ENCODE measurements at places on chromosomes 5 and 9. TPM values are rescaled to one million over a fixed set of nuclear protein-coding genes. Genes with fewer than 3 reads are reported as not detected.

GRCh38 chr9:35603506-35603985, 1.5 kb upstream of the TESK1 start:
- peak; percentile 74 for DNase-seq

DNA sequence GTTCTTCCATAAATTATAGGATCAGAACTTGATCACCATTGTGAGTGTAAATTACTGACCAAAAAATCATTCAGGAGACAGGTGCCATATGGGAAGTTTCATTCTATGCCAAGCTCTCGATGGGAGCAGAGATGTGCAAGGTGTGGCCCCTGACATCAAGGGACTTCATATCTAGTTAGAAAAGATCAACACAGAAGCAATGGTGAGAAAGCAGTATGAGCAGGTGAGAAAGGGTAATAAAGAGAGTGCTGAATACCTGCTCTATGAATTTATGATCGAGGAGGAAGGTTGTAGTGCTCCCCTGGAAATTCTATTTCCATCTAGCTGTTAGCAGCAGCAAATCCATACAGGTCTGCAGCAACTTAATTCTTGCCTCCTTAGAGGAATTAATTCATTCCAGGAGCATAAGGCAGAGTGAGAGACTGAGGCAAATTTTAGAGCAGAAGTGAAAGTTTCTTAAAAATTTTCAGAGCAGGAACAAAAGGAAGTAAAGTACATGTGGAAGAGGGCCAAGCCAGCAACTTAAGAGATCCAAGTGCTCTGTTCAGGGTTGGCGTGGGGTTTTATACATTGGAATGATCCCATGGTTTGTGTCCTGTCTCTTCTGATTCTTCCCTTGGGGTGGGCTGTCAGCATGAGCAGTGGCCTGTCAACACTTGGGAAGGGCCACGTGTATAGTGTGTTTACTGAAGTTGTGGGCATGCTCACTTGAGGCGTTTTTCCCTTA, 181.8 kb downstream of the SAXO1 start:
- DNase-seq = peak; percentile 40

- DNase-seq = peak; percentile 27
These were observed at the start of gene DRD1 for GRCh38 chr5:175444060-175444904. DRD1 (minus strand) TSS chr5:175444182; CDS start chr5:175443099, 1,083 bp downstream.

DNA sequence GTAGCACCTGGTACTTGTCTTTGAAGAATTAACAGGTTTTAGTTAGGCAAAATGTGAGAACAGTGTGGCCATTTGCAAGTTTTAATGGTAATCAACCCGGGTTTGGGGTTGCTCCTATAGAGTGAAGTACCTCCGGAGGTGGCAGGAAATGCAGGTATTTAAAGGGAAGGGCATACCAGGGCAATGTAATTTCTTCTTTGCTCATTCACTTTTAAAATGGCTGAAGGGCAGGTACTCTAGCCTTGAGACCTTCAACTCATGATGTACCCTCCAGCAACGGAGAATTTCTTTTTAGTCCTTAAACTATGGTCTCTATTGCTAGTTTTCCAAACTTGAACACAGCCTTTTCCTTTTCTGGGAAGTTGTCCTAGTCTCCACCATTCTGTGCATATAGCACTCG, 1.3 kb upstream of the HSPA4 start:
- DNase-seq = no peak

DNA sequence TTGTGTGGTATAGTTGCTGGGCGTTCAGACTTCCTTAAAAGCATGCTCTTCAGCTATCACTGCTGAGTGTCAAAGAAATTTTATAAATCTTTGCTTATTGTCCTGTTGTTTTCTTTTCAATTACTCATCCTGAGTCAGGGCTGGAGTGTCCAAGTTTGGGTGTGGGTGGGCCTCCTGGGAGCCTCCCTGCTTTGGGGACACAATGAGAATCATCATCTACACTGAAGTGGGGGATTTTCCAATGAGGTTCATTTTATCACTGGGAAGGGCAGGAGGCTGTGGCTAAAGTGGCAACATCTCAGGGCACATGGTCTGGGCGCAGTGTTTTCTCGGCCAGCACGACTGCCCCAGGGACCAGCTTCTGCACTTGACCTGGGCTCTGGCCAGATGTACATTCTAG, 19.5 kb downstream of the GFPT2 start:
- DNase-seq = no peak

DNA sequence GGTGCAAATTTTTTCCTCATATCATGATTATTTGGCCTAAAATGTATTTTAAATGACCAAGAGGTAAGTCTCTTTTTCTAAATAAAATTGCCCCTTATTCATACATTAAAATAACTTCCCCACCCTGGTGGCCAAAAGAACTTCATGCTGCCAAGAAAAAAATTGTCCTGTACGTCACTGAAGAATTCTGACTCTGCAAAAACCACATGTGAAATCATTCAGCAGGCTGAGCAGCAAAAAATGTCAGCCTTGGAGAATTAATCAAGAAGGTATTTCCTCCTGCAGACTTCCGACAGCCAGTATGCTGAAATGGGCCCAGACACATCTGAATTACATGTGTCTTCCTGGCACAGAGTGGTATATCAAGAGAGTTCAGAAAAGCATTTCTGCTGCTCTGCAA, 94.6 kb upstream of the HMHB1 start:
- DNase-seq = peak; percentile 63

CIZ1 gene
- 15.6 TPM for total RNA-seq

FREM1 gene
- total RNA-seq = 24.6 TPM

ROPN1L gene
- 7.5 TPM for total RNA-seq

CBY3 gene
- not detected for total RNA-seq

RANBP6 gene
- total RNA-seq = 25.0 TPM

FOXD4L3 gene
- 1.4 TPM for total RNA-seq

Measured in umbilical cord (tissue), 2 donors.